ENCODE measurements at places on chromosomes 1 and 21.
A peak's percentile ranks its signal among the peaks of the same experiment; 100 is the strongest.

DNA sequence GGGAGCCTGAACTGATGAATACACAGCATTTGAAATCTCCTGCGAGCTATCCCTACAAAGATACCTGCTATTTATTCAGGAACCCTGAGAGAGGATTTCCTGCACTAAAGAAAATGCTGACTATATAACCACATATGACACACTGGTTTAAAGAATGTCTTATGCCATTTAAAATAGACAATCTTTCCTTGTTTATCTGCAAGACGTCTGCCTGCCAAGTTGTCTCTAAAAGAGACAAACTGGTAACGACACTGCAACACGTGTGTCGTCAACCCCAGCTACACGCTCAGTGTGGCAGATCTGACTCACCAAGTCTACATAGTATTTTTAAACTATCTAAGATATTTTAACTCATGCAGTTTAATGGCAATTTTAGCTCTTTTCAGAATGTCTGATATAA, 42.7 kb downstream of the APP start:
- DNase-seq = no peak

DNA sequence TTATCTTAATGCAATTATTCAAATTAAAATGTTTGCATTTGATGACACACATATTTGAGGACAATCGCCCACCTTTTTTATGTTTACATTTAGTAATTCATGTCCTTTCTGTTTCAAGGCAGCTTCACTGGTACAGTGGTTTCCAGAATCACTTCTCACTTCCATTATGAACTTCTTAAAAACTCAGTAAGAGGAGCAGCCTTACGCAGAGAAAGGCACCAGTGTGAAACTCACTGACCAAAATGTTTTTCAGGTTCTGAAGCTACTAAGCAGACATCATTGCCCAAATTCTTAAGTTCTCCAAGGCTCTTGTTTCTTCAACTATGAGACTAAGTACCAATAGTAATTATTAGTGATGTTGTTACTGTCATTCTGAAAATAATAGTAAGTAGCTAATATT, 353.1 kb upstream of the CXADR start:
- no peak for DNase-seq

GRCh38 chr1:40353082-40353481, 20.4 kb upstream of the SMAP2 start:
- no peak for DNase-seq

DNA sequence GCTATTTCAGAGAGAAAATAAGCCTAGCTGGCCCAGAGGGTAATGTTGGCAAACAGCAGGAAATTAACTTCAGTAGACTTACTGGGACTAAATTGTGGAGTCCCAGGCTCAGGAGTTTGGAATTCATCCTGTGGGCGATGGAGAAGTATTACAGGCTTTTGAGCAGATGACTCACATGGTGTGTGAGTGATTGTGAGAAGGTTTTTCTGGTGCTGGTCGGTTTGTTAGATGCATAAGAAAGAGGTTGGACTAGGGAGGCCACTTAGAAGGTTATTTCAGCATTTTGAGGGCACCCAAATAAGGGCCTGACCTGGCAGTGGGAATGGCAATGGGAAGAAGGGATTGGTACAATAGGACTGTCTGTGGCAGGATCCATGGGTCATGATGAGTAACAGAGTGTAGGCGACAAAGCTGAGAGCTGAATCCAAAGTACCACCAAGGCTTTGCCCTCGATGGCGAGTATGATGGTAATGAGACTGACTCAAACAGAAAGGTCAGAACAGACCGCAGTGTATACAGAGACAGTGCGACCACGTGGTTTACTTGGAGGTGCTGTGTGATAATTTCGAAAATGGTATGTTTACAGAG, 69.2 kb upstream of the KIF26B start:
- DNase-seq = no peak

DNA sequence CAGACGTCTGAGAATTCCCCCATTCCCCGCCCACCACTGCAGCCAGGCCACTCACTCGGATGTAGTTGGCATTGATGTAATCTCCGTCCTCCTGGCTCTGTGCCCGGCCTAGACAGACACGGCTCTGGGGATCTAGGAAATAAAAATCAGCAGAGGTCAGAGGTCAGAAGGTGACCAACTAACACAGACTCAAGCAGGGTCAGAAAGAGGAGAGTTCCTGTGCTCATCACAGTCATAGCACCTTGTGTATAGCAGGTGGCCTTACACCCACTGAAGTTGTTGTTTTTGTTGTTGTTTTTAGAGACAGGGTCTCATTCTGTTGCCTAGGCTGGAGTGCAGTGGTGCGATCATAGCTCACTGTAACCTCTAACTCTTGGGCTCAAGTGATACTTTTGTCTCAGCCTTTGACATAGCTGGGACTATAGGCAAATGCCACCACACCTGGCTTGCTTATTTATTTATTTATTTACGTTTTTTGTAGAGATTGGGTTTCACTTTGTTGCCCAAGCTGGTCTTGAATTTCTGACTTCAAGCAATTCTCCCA, 4.9 kb downstream of the PTPN7 start:
- DNase-seq = no peak

- peak; percentile 18 for DNase-seq
These were observed 67.7 kb downstream of the BCAR3 start for GRCh38 chr1:93613898-93614297.

All from left colon (tissue), 2 donors.